ENCODE measurements at places on chromosomes 12 and 14. TPM values are rescaled to one million over a fixed set of nuclear protein-coding genes. Genes with fewer than 3 reads are reported as not detected.

Gene DEGS2
- total RNA-seq = 1.6 TPM

Gene KDM2B
- 24.1 TPM for total RNA-seq

Gene LRP1-AS
- total RNA-seq = not detected

Gene KRT72
- not detected for total RNA-seq

Gene WDR20
- 20.3 TPM for total RNA-seq

Gene MGAT4C
- total RNA-seq = 0.18 TPM

Gene INHBC
- total RNA-seq = not detected

Gene CIPC
- 5.3 TPM for total RNA-seq

Gene TCL1B
- not detected for total RNA-seq

Gene ADAM20
- total RNA-seq = not detected

Gene CDCA3
- 84.0 TPM for total RNA-seq

Gene KRT6A
- total RNA-seq = 0.74 TPM

Gene REP15
- 0.12 TPM for total RNA-seq

Gene CCDC175
- not detected for total RNA-seq

Gene RNASE3
- total RNA-seq = not detected

Gene HNRNPA1
- 1,552 TPM for total RNA-seq

Gene GLIPR1L1
- not detected for total RNA-seq

Gene ATL1
- total RNA-seq = 4.2 TPM

Gene GPR162
- total RNA-seq = 0.70 TPM

Gene PTPRO
- total RNA-seq = not detected

Gene SMIM41
- not detected for total RNA-seq
